ENCODE measurements at places on chromosomes 1 and 21. TPM values are rescaled to one million over a fixed set of nuclear protein-coding genes. Genes with fewer than 3 reads are reported as not detected.

GRCh38 chr1:19974822-19975416 is 4.5 kb downstream of the PLA2G2A start:
- peak; percentile 10 for DNase-seq

- DNase-seq: no peak
These were observed 116.6 kb upstream of the HIVEP3 start for GRCh38 chr1:42035205-42035829.

DNA sequence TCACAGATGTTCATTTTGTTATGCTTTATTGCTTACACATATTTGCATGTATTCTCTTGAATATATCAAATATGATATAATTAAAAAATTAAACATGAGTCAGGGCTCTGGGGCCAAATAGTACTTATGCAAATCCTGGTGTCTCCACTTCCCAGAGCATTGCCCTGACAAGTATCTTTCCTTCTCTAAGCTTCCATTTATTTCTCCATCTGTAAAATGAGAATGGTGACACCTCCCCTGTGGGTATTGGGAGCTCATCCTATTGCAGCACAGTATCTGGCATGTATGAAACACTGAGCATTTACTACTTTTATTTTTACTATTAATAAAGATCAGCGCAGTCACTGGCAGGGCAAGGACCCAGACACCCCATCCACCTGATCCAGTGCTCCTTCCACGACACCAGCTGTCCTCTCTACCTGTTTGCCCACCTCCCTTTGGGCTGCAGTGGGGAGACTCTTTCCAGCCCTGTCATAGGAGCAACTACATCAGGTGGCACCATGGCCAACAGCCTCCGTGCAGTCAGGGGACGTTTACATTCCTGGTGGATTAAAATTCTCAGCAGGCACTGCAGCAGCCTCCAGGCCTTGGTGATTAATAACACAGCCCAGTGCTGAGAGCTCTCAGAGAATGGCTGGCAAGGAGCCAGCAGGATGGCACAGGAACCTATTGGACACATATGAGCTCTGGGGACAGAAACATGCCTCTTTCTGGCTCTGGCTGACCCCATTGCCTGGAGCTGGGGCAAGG is 113.0 kb downstream of the DMRTB1 start:
- no peak for DNase-seq

DNA sequence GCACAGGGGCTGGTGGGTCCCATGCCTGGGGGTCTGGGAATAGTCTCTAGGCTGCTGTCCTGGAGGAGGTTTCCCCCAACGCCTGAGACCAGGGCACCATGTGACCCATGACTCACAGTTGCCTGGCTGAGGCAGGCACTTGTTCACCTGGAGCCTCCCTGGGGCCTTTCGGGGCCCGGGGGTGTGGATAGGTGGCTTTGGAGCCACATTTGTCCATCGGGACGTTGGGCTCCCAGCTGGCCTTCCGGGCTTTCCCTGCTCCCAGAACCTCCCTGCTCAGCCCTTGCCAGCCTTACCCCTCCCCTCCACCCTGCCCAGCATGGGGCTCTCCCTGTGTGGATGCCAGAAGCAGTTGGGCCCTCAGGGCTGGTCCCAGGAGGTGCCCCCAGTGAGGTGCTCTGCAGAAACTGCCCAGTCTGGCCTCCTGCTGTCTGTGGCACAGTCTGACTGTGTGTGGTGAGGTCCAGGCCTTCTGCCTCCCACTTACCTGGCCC is 14.2 kb downstream of the COL6A1 start:
- DNase-seq: no peak

DNA sequence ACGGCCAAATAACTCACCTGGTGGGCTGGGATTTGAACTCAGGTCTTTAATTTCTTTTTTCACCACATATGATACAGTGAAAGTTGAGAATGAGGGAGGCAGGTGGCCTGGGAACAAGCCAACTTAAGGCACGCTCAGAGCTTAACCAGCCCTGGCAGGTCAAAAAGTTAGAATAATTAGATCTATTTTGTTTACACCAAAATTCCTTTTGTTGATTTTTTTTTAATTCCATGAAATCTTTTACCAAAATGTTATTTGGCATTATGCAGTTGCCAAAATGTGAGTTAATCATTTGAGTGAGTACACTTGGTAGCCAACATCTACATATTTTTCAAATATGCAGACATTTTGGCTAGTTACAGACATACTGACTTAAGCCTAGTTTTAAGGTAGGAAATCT is 36.8 kb downstream of the LHX8 start:
- no peak for DNase-seq

- DNase-seq: no peak
These were observed 515.0 kb downstream of the COL11A1 start for GRCh38 chr1:102593276-102593675.

GRCh38 chr21:26679284-26679683 is 106.2 kb upstream of the CYYR1 start:
- no peak for DNase-seq

- DNase-seq: no peak
These were observed 29.7 kb downstream of the PPFIA4 start for GRCh38 chr1:203056012-203056411.

GRCh38 chr1:165449131-165449530 is 4.2 kb upstream of the RXRG start:
- no peak for DNase-seq

- DNase-seq: no peak
These were observed 8.2 kb downstream of the DPT start for GRCh38 chr1:168720839-168721238.

- no peak for DNase-seq
These were observed 89.0 kb downstream of the MACF1 start for GRCh38 chr1:39293375-39294070.

- no peak for DNase-seq
These were observed 36.2 kb downstream of the OSBPL9 start for GRCh38 chr1:51653127-51653526.

GRCh38 chr21:33825915-33826314 is 89.7 kb downstream of the ATP5PO start:
- no peak for DNase-seq

GRCh38 chr1:150009604-150010392 is 728 bp downstream of the OTUD7B start:
- DNase-seq: no peak

DNA sequence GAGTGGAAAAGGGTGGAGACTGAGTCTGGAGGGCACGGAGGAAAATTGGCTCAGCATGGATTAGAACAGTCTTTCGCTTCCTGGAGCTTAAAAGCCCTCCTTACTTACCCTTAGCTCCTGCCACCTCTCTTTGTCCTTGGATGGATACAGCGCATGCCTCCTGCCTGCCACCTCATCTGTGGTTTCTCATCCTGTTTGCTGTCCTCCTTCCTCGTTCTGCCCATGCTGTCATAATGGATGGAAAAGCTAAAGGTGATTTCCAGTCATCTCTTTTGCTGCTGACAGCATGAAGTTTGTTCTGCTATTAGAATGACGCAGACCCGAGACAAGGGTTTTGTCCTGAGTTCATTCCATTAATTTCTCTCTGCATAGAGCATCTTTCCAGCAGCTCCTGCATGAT is 425.9 kb downstream of the KIF26B start:
- no peak for DNase-seq

- no peak for DNase-seq
These were observed 5.4 kb downstream of the PRMT6 start for GRCh38 chr1:107061886-107062285.

GRCh38 chr1:65310078-65310587 is 790 bp downstream of the DNAJC6 start:
- no peak for DNase-seq

DNA sequence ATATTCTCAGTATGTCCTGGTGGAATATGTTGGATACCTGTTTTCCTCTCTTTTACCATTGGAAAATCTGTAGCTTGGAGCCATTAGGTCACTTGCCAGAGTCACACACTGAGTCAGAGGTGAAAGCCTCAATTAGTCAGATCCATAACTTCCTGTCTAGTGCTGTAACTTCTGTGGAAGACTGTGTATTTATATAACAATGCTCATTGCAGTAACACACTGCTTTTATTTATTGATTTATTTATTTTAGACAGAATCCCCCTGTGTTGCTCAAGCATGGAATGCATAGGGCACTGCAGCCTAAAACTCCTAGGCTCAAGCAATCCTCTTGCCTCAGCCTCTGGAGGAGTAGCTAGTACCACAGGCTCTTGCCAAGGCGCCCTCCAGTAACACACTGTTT is 1.3 kb upstream of the DOCK7 start:
- no peak for DNase-seq

GRCh38 chr1:228900886-228901392 is 165.7 kb downstream of the RHOU start:
- no peak for DNase-seq

DNA sequence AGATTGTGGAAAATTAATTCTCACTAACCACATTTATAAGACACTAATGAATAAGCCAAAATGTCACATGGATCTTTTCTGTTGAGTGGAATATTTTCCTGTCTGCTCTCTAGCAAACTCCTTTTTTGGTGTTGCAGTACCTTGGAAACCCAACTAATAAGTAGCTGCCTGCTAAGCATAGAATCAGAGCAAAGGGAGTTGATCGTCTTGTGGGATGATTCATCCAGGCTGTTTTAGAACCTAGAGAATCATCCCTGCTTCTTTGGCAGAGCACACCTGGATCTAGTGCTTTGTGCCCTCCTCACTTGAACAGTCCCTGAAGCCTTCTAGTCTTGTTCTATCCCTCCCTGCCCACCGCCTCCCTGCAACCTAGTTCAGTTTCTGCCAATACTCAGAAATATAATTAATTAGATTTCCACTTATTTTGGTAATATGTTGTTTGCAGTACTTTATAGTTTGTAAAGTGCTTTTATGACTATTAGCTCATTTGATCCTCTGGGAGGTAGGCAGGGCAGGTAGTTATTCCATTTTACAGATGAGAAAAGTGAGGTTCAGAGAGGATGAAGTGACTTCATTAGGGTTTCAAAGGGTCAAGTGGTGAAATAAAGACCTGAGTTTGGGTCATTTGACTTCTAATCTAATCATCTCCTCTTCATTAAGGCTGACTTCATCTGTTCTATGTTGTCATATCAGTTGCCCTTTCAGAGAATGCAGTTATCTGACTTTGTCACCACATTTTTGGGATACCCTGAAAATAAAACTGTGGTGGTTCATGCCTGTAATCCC is 2.5 kb downstream of the AGO4 start:
- no peak for DNase-seq

DNA sequence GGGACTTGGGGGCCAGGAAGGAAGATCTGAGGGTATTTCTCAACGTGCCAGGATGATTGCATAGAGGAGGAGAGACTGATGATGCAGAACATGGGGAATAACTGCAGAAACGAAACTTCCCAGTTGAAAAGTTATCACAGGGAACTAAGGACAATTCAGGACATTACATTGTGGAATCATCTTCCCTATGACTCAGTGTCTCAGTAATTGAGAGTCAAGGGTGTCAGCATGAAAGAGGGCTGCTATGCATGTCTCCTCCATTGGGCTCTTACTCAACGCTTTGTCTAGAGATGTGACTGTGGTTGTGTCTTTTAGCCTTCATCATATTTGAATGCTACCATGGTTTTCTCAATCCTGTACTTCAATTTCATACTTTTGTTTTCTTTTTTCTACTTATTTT is 48.9 kb upstream of the PTGFR start:
- DNase-seq: no peak

DNA sequence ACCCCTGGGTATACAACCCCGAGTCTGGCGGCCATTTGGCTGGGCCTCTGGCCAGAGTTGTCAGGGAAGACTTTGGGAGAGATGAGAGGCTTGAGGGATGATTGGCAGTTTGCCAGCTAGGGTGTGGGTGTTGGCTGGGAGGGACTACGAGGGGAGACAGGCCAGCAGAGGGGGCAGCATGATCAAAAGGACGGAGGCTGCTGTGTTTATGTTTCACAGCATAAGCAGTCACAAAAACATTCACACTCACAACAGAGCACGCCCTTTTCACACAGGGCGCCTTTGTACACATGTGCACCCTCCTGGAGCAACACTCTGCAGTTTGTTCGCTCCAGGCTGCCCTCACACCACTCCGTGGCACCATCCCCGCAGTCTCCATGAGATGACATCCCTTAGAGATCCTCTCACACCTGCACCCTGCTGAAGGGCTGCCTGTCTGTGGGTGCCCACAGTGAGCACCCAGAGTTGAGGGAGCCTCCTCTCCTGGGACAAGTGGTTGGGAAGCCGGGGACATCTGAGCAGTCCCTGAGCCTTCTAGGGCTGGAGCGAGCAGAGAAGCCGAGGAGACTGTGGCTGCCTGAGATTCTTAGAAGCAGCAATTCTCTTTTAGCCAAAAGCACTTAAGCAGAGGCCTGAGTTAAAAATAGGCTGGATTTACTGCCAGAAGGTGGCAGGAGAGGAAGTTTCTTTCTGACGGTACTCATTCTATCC is 15.4 kb downstream of the EFNA3 start:
- no peak for DNase-seq

- no peak for DNase-seq
These were observed 28.1 kb downstream of the VANGL1 start for GRCh38 chr1:115669886-115670285.

- no peak for DNase-seq
These were observed 35.1 kb downstream of the PTPRF start for GRCh38 chr1:43565600-43566360.

- DNase-seq: no peak
These were observed 41.4 kb upstream of the HMGN1 start for GRCh38 chr21:39390212-39390765.

- no peak for DNase-seq
These were observed 16.4 kb upstream of the KANK4 start for GRCh38 chr1:62335656-62336055.

- no peak for DNase-seq
These were observed 46.6 kb downstream of the FCRL5 start for GRCh38 chr1:157505481-157506272.

- DNase-seq: no peak
These were observed 643.9 kb upstream of the CAMK1G start for GRCh38 chr1:208939537-208940085.

DNA sequence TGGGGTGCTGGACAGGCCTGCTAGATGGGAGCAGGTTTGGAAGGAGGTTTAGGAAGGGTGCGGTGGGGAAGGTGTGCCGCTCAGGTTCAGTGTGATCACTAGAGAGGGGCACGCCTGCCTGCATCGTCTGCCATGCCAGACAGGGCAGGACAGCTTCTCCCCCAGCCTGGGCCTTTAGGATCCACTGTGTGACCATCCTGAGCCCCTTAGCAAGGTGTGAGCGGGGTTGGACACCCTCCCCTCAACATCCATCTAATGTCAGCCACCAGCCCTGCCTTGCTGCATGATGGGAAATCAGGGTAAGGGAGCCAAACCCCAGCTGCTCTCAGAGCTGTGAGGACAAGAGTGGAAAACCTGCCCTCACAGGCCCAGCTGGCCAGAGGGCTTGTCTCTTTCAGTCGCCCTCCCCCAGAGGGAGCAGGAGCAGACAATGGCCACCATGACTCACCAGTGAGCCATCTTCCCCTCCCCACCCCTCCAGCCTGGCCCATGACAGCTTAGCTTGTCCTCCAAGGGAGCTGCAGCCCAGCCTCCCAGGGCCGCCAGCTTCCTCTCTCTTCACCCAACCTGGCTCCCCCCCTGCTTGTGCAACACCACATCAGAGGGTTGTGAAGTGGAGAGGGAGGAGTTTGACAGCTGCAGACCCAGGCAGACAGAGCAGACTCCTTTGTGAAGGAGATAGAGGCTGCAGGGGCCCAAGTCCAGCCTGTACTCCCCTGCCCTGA is 37.0 kb downstream of the NUAK2 start:
- DNase-seq: no peak

The LPAR3 gene
- polyA plus RNA-seq: 1.2 TPM

The SLC5A9 gene
- polyA plus RNA-seq: 1.9 TPM

The ATP6V1G3 gene
- 8.1 TPM for polyA plus RNA-seq

The KLF17 gene
- 0.93 TPM for polyA plus RNA-seq

The OPTC gene
- not detected for polyA plus RNA-seq

The SKI gene
- 59.2 TPM for polyA plus RNA-seq

The FHL3 gene
- 25.3 TPM for polyA plus RNA-seq

The THEM5 gene
- 0.90 TPM for polyA plus RNA-seq

The TEDDM1 gene
- polyA plus RNA-seq: 0.06 TPM

The CNKSR1 gene
- polyA plus RNA-seq: 20.9 TPM

The UMODL1 gene
- polyA plus RNA-seq: not detected

The MSH4 gene
- 0.37 TPM for polyA plus RNA-seq

The DYRK3 gene
- 5.9 TPM for polyA plus RNA-seq

Data from left renal pelvis (tissue), 4 donors.